ENCODE measurements at places on chromosomes 13 and 19.

GRCh38 chr13:29514720-29515310 is 80.7 kb downstream of the SLC7A1 start:
- no peak for DNase-seq

DNA sequence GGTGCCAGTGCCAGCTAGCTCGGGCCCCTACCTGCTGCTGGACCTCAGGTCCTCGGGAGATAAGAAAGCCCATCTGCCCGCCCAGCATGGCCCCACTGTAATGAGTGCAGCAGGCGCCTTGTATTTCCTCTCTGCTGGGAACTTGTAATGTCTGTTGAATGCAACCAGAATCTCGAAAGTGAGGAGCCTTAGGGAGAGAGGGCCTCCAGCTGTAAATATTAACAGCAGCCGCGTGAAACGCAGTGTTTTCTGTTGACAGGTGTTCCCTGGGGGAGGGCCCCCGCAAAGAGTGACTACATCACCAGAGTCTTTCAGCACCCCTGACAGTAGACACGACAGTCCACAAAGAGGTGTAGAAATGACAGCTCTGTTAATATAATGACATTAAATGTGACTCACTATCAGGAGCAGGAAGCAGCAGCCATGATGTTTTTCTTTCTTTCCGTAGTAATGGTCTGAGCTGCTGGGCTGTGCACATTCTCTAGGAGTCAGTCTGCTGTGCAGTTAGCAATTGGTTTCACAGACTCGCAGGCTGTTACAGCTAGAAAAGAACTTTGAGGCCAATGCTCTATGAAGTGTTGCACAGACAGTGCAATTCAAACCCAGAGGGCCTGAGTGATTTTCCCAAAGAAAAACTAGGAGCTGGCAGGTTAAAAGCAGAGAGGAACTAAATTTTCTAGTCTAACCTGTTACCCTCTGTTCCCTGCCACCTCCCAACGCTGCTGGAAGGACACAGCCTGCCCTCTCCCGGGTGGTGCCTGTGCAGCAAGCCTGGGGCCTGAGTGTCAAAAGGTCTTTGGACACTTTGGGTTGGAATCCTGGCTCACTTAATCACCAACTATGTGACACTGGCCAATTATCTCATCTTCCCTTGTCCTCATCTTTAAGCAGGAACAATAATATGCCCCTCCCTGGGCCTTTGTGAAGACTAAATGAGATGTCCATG is 58.6 kb upstream of the WASF3 start:
- no peak for DNase-seq

- DNase-seq = peak; percentile 75
These were observed 42.2 kb downstream of the DLEU7 start for GRCh38 chr13:50801087-50801931.

DNA sequence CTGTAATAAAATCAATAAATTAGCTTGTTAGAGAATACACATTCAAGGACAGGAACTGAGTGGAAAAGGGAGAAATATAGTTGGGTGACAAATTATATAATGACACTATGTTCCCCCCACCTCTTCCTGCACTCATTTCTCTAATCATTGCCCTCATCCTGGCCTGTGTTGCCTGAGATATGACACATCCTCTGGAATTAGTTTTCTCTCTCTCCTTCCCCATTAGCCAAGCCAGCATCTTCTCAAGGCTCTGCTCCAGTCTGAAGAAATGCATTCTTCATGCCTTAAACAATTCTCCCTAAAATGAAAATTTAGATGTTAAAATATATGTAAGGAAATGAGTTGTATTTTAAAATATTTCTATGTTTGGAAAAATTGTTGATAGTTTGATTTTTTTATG is 280.3 kb downstream of the POU4F1 start:
- DNase-seq = no peak

DNA sequence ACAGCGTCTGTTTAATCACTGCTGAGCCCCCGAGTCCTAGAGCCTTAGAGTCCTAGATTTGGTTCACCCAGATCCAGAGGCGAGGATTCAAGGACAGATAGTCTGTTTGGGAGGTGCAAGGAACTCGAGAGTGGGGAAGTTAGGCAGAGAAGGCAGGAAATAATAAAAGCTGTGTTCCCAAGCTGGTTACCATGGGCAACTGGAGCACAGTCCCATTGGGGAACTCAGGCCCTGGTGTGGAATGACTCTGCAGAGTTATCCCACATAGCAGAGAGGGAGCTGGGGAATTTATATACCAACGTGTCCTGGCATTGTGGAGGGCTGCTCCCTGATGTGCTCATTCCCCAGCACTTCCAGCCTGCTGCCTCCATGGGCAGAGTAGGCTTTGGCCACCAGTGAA is 9.7 kb downstream of the IGSF23 start:
- no peak for DNase-seq

GRCh38 chr19:29529646-29530539 is 4.1 kb downstream of the VSTM2B start:
- DNase-seq = no peak

GRCh38 chr19:8935460-8935859 is 74.7 kb downstream of the MUC16 start:
- DNase-seq = no peak

GRCh38 chr13:35593651-35594050 is 117.2 kb upstream of the MAB21L1 start:
- DNase-seq = no peak

GRCh38 chr19:18109733-18110608 is 12.4 kb downstream of the MAST3 start:
- no peak for DNase-seq

DNA sequence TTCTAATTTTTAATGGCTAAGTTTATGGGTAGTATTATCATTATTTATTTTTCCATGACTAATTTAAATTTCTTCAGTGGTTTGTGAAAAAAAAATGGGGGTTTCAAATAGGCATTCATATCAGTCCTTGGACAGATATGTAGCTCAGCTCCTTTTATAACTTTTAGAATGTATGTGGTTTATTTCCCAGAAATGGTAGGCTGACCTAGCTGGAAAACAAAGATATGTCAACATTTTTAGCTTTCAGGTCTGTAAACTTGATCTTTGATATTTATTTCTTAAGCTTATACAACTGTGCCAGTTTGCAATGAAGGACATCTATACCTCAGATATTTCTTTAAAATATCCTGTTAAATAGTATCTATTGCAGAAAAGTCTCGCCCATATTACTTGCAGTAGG is 1815.5 kb downstream of the SLITRK5 start:
- DNase-seq = no peak

- DNase-seq = no peak
These were observed 717.7 kb downstream of the LIG4 start for GRCh38 chr13:107497661-107498060.

DNA sequence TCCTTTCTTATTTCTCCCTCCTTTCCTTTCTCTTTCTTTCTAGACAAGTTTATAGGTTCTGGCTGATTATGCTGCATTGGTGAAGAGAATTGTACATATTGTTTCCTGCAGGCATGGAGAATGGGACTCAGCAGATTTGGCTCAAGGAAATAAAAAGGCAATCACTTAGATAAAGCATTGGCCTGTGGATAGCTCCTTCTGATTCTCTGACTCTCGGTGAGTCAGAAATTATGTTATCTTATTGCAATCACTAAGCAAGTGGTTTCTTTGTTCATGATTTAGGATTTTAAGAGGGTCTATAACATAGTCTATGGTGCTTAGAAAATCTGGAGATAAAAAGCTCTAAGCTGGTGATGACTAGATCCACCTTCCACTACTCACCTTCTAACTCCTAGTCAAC is 54.0 kb upstream of the POSTN start:
- no peak for DNase-seq

- no peak for DNase-seq
These were observed 11.8 kb downstream of the STAP2 start for GRCh38 chr19:4326837-4327251.

DNA sequence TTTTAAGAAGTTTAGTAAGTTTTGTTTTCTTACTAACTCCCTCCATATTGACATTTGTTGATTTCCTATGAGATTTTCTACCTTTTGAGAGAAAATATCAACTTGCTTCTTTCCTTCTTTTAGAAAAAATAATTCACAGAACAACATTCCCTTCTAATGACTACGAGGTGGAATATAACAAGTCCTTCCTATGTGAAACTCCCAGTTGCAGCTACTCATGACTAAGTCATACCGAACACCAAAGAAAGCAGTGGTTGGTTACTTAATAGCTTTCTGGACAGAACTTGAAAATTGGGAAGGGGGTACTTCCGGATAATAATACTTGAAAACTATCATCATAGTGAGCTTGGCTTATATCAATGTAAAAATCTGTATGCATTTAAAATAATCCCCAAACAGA is 144.8 kb downstream of the DACH1 start:
- DNase-seq = no peak

DNA sequence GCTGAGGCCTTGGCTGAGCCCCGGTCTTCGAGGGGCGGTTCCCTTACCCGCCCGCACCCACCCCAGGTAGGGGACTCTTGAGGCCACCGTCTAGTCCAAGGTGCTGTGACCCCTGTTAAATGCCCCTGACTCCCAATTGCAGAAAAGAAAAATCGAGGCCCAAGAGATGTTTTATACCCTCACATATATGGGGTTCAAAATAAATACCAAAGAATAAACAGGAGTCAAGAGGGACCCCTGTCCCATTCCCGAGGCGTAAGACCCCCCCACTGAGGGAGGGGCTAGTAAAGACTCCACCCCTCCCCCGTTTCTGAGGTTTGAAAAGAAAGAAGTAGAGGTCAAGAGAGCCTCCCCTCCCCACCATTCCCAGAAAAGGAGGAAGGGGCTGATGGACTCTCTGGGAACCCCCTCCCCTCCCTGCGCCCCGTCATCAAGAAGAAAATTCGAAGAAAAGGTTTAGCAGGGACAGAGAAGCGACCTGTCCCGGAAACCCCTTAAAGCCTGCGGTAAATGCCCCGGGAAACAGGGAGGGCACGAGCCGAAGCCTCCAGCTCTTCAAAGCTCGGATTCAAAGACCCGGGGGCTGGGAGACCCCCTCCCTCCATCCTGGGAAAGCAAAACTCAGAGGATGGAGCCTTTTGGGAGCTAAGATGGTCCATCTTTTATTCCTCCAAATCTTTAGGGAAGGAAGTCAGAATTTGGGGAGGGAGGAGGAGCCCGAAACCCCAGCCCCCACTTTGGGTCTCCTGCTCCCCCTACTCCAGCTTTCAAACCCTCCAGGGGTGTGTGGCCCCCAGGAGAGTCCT is 755 bp upstream of the RAB3A start:
- DNase-seq = no peak

DNA sequence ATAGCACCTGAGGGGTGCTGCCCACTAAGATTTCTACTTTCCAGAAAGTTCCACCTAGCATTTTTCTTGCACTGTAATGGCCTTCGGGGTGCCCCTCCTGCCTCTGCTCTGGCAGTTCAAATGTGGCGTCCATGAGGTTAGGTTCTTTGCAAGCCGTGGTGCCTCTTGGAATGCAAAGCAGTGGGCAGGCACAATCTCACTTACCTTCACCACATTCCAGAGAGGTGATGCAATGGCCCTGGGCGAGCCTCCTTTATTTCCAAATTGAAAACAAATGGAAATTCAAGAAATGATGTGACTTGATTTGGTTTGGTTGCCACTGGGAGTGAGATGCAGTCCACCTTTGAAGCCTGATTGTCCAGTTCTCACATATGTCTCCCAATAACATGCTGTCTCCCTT is 46.9 kb downstream of the FGF9 start:
- DNase-seq = no peak

DNA sequence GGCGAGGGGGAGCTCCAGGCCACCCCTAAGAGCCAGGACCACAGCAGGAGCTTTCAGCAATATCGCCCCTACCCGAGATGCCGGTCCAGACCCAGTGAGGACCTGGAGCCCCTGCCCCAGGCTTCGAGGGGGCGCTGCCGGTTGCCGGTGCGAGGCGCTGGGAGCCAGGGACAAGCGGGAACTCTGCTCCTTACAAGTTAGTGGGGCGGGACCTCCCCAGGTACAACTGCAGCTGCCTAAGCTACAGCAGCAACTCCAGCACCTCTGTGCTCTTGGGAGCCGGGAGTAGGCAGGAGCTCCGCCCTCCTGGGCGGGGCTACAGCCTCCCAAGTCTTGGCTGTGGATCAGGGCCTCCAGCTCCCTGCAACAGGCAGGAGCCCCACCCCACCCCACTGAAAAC is 15.2 kb upstream of the TSC22D1 start:
- no peak for DNase-seq

DNA sequence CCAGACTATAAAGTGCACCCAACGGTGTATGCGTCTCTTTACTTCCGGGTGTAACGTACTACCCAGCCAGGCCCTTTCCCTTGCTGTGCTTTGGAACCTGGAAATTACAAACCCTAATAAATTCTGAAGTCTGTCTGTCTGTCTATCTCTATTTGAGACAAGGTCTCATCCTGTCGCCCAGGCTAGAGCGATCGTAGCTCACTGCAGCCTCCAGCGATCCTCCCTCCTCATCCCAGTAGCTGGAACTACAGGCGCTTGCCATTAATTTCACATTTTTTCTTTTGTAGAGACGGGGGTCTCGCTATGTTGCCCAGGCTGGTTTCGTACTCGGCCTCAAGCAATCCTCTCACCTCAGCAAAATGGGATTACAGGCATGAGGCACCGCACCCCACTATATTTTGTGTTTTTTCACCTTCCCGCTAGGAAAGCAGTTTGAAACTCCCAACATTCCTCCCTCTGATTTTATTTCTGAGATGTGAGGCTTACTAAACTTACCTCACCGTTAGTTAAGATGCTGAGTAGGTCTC is 469 bp upstream of the RNF6 start:
- DNase-seq = no peak

DNA sequence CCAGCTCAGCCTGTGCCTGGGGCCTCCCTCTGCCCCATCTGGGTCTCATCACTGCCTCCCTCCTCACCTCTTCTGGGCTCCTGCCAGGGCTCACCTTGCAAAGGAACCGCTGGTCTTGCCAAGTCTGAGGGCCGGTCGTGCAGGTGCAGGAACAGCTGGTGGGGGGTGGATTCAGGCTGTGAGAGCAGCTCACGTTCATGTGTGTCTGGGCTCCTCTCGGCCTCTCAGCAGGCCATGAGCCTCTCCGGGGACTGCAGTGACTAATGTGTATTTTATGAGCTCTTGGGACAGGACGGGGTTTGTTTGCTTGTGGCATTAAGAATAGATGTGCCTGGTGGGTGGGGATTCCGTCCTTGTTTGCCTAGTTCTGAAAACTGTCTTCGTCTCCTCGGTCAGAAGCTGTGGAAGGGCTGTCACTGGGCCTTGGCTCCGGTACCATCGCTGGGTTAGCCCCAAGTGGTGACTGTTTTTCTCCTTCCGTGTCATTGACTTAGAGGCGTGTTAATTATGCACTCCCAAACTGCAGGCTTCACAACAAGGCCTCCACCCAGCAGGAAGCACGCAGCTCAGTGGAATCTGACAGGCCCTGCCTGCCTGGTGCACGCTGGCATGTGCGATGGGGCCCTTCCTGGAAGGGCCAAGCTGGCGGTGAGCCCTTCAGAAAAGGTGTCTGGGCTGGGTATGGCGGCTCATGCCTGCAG is 77.6 kb downstream of the KDM4B start:
- no peak for DNase-seq

- DNase-seq = no peak
These were observed 213.9 kb upstream of the ZNF536 start for GRCh38 chr19:30158067-30158892.

DNA sequence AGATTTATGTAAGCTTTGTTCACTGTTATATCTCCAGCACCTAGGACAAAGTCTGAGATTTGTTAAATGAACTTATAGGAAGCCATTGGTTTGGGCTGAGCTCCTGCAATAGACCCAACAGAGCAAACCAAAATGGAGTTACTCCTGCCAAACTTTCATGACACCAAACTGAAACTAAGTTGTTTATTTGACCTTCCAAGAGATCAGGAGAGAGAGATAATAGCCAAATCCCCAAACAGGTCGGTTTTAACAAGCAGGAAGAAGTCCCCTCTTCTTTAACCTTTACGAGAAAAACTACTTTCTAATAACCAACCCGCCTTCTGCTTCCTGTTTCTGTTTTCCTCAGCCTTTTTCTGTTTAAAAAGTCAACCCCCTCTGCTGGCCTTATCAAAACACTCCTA is 54.9 kb upstream of the ATP12A start:
- DNase-seq = no peak

- DNase-seq = no peak
These were observed 12.3 kb downstream of the FAM187B start for GRCh38 chr19:35216016-35216832.

Data from putamen (tissue), 1 donor.